Stimulated activated CD8-positive, alpha-beta memory T cell treated with anti-CD3 and anti-CD28 coated beads, Interleukin-4, amount 100 ng/mL, for 1 hour (primary cell): ENCODE measurements at places on chromosomes 2 and 18.

- no peak for DNase-seq
Observed at GRCh38 chr2:10533811-10534321, 85.7 kb upstream of the ODC1 start.

- no peak for DNase-seq
Observed at GRCh38 chr2:155070489-155070888, 372.0 kb downstream of the KCNJ3 start.

DNA sequence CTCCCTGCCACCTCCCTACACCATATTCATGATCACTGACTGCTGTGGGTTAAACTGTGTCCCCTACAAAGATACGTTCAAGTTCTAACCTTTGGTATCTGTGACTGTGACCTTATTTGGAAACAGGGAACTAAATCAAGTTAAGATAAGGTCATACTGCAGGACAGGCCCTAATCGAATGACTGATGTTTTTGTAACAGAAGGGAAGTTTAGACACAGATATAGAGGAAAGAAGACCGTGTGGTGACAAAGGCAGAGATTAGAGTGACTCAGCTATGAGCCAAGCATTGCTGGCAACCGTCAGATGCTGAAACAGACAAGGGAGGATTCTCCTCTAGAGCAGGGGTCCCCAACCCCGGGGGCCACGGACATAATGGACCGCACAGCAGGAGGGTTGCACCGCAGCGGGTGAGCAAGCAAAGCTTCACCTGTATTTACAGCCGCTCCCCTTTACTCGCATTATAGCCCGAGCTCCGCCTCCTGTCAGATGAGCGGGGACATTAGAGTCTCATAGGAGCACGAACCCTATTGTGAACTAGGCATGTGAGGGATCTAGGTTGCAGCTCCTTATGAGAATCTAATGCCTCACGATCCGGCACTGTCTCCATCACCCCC lies 28.9 kb upstream of the RNF152 start:
- DNase-seq: no peak

- no peak for DNase-seq
Observed at GRCh38 chr2:45688479-45689298, 37.2 kb downstream of the PRKCE start.

- DNase-seq: no peak
Observed at GRCh38 chr2:20623241-20623640, 27.7 kb downstream of the HS1BP3 start.

GRCh38 chr2:74099835-74100234 lies 47.9 kb downstream of the BOLA3 start:
- DNase-seq: no peak

- DNase-seq: no peak
Observed at GRCh38 chr2:46983065-46983801, 67.6 kb upstream of the MCFD2 start.

- DNase-seq: no peak
Observed at GRCh38 chr2:233108611-233109490, 48.7 kb downstream of the INPP5D start.

GRCh38 chr2:135694711-135695110 lies 46.9 kb upstream of the UBXN4 start:
- no peak for DNase-seq

GRCh38 chr2:20609995-20610357 lies 40.9 kb downstream of the HS1BP3 start:
- DNase-seq: no peak

DNA sequence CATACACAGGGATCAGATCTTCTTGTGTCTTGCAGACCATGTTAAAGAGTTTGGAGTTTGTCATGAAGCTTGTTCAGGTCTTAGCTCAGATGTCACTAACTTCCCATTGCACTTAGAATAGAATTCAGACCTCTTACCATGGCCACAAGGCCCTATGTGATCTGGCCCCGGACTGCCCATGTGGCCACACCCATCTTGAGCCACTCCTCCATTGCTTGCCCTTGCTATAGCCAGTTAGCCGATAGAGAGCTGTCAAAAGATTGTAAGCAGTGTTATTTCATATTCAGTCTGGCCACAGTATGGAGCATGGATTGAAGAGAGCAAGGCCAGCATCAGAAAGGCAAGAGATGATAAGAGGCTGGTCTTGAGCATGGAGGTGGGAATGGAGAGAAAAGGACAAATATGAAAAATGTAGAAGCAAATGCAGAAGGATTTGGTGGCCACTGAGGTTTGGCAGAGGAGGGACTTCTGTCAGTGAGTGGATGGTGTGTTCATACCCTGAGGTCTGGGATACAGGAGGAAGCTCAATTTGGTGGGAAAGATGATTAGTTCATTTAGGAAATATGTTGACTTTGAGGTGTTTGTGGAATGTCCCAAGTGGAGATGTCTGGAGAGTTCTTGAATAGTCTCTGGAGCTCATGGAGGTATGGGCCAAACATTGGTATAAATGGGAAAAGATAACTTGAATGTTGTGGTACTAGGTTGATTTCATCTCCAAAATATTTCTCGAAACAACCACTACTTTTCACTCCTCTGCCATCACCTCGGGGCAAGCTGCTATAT lies 10.6 kb downstream of the DGUOK start:
- DNase-seq: no peak

DNA sequence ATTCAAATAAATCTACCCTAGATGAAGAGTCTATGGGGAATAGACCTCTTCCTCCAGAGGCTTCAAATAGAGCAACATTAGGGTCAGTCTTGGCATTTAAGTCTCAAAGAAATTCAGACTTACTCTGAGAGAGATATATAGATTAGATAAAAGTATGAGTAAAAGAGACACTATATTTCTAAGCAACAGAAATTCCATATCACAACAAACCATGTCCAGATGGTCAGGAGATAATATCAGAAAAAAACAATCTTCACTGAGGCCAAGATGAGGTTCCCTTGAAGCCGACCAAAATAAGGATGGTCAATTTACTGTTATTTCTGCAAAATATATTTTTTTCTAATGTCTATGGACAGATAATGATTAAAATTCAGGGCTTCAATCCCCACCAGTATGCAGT lies 89.1 kb upstream of the NOSTRIN start:
- no peak for DNase-seq

DNA sequence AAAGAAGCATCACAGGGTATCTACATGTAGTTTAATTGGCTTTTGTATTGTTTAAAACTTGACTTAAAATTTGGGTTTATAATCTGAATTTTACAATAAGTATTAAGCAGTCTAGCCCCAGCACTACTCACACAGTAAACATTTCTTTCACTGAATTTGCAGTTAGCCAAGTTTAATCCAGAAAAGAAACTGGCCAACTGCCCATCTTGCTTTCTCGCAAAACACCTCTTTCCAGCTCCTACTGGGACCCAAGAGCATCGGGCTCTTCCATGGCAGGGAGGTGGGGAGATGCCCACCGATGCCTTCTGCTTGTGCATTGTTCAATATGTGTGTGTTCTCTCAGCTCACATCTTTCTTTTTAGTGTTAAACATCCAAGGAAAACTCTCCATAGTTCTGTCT lies 212.8 kb upstream of the BOD1L2 start:
- DNase-seq: no peak

DNA sequence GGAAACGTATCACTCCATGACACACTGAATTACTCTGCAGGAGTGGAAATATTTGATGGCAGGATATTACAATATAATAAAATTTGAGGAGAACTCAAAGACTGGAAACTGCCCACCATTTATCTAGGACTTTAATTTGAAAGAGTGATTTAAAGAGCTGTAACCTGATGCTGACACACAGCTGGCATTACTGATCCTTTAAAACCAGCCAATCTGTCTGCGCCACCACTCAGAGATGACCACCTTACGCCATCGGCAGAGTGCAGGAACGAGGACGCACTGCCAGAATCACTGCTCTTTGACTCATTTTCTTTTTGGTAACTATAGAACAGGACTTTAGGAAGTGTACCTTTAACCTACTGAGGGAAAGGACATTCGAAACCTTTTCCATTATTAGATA lies 114.1 kb downstream of the EPB41L3 start:
- DNase-seq: no peak

DNA sequence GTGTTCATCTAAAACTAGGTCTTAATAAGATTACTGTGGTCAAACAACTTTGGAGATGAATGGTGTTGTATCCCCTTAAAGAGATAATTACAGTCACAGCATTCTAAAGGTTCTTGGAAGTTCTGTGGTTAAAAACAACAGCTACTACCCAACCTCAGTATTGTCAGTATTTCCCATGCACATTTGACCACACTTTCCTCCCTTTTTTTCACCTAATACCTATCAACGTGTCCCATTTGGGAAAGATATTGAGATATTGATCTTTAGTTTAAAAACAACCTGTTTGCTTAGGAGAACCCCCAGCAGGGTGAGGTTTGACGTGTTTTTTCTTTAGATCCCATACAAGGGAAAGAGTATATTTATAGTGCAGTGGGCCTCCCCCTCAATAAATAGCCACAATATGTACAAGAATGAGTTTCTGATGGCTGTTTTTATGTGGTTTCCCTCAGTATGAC lies 65.6 kb downstream of the WDR7 start:
- DNase-seq: no peak
